ENCODE measurements at places on chromosomes 3 and 15.

- no peak for DNase-seq
These were observed 5.4 kb upstream of the SEC11A start for GRCh38 chr15:84721371-84721770.

GRCh38 chr15:41862515-41863116 lies 24.0 kb downstream of the PLA2G4B start:
- DNase-seq = no peak

DNA sequence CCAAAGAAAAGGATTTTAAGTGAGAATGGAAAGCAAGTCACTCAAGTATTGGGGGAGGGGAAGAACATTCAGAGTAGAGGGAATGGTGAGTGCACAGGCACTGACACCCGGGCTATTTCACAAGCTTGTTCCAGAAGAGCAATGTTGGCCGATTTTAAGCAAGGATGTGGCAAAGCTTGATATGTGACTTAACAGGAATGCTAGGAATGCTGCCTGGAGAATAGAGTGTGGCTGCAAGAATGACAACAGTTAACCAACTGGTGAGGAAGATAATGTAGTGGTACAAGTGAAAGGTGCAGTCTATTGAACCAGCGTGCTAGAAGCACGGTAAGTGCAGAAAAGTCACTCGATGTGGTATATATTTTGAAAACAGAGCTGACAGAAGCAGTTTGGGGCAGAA lies 6.2 kb upstream of the CCDC80 start:
- DNase-seq = no peak

- no peak for DNase-seq
These were observed 388.2 kb upstream of the AGTR1 start for GRCh38 chr3:148309390-148310035.

DNA sequence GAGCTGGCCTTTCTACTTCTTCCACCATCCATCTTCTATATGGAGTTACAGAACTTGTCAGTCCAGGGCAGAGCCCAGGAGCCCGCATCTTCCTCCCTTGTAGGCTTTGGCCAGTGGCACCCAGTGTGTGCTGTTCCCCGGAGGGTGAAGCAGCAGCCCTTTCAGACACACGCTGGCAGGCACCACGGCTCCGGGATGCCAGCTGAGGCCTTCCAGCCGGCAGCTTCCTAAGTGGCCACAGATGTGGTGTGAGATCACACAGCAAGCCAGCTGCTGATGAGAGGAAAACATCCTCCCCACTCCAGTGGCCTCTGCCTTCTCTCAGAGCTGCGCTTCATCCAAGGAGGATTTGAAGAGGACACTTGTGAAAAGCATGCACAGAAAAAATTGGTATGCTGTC lies 24.1 kb downstream of the CRABP1 start:
- no peak for DNase-seq

Data from activated CD4-positive, alpha-beta T cell treated with anti-CD3 and anti-CD28 coated beads, Interleukin-2, amount 50 U/mL, for 4 hours (primary cell).